ENCODE measurements at places on chromosomes 2 and 18.

- DNase-seq, result no peak
Measured at GRCh38 chr2:114389021-114389420, 53.4 kb upstream of the DPP10 start.

- DNase-seq, result no peak
Measured at GRCh38 chr2:23776021-23776420, 150.9 kb downstream of the ATAD2B start.

DNA sequence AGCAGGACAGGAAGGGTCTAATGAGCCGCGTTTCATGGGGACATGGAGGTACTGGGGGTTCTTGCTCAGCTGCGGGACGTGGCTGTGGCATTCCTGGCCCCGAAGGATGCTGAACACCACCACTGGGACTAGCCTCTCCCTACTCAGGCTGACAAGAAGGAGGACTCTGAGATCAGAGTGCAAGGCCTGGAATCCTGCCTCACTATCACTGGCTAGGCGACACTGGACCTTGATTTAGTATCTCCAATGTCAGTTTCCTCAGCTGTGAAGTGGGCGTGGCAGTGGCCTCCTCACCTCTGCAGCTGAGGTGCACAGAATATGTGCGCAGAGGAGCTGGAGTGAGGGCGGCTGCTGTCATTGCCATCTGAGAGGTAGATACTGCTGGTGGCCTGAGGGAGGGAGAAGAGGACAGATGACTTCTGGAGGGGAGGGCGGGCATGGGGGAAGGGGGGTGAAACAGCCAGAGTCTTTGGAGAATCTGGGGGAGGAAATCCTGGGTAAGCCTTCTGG lies 157.8 kb upstream of the CAPN13 start:
- no peak for DNase-seq

- no peak for DNase-seq
Measured at GRCh38 chr2:146135245-146135644, 1615.3 kb upstream of the ZEB2 start.

- no peak for DNase-seq
Measured at GRCh38 chr2:99183025-99183424, 2.0 kb downstream of the MRPL30 start.

DNA sequence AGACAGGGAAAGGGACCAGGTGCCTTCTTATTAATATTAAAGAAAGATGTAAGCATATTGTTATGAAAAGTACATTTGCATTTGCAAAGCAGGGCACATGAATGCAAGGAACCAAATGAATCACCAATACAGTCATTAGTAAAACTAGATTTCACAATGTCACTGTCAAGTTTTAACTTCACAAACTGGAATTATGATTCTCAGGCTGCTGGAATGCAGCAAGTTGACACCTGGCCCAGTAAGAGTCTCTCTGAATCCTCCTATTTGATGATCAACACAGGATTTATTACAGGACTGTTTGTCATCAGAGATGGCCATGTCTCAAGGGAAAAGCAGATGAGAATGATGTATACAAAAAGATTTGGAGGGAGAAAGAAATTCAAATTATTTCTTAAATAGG lies 72.9 kb upstream of the STK39 start:
- DNase-seq, result no peak

DNA sequence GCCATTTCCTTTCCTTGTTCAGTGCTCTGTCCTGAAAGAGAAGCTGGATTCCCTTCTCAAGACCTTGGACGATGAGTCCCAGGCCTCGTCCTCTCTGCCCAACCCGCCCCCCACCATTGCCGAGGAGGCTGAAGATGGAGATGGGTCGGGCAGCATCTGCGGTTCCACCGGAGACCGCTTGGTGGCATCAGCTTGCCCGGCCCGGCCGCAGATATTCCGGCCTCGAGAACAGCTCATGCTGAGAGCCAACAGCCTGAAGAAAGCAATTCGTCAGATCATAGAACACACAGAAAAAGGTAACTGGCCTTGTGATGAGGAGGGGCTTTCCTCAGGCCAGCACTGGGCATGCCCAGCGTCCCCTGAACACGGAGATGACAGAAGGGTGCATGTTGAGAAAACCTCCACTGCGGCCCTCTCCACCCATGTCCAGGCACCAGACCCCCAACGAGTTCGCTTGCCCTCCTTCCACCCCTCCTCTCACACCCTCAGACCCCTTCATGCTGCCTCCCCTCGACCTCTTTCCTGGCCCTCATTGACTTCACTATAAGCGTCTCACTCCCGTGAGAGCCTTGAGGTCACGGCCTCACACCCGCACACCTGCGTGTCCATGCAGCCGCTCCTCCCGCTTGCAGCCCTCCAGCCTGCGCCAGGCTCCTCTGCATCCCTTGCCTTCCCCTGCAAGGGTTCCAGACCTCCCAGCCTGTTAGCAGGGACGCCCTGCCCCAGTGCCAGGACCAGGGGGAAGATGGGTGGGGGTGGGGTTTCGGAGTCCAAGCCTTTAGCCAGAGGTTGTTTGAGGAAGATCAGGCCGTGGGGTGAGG lies 95.0 kb downstream of the DGKD start:
- peak; percentile 66 for DNase-seq

DNA sequence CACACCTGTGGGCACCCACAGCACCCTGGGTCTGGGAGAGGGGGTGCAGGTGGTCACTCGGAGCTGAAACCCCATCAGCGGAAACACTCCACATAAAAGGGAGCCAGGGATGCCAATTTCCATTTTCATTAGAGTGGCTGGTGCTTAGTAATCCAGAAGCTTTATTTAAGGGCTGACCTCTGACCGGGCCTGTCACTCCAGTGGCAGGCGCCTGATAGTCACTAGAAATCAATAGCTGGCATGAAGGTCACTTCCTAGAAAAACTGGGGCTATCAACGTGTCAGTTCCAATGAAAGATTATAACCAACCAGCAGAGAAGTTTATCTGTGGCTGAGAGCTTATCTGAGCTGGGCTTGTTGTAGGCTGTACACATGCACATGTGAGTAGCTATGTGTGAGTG lies 333.7 kb upstream of the SKOR2 start:
- no peak for DNase-seq

DNA sequence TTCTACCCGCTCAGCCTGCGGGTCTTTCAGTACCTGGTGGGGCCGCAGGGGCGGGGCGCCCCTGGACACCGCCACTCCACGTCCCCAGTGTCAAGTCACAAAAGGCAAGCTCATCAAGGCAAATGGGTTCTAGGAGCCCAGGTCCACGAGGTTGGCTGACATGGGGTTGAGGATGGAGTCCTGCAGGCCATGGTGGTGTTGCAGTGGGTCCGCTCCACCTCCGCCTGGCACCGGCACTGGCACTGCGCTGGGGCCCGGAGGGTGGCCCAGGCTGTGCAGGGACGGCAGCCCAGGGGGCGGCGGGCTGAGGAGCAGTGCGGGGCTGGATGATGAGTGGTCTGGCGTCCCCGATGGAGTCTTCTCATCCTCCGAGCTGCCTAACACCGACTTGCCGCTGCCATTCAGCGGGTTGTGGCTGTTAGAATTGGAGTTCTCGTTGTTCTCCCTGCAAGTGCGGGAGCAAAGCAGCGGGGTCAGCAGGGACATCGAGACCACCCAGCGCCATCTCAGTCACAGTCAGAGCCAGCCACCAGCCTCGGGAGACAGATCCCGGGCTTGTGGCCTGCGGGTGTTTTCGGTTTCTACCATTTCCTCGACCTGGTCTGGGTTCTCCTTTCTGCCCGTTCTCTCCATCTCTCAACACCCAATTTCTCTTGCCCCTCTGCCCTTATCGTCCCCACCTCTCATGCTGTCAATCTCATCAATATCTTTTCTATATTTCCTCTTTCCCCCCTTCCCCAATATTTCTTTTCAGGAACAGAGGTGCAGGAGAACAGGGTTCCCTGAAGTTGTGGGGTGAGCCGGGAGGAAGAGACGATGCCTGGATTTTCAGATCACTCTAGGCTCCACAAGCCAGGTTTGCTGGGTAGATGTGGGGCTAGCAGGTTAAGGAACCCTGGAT lies 3.0 kb downstream of the SIX2 start:
- DNase-seq, result no peak

DNA sequence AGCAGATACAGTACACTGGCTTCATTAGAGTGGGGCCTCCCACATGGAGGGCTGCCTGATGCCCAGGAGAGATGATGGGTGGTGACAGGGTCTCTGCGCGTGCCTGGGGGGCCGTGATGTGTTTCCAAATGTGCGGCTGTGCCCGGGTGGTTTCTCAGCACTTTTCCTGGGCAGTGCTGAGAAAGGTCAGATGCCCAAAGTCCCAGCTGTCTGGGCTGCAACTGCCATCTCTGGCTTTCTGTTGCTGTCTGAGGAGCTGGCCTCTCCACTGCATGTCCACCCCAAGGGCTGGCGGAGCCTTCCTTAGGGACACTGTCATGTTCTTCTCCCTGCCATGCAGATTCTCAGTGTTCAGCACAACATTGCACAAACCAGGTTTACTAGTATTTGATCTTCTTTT lies 62.7 kb upstream of the NFATC1 start:
- DNase-seq, result no peak

GRCh38 chr2:23541503-23542229 lies 156.7 kb downstream of the KLHL29 start:
- peak; percentile 85 for DNase-seq

Data from sigmoid colon (tissue), 7 donors.